ENCODE measurements at places on chromosomes 11 and 22.

DNA sequence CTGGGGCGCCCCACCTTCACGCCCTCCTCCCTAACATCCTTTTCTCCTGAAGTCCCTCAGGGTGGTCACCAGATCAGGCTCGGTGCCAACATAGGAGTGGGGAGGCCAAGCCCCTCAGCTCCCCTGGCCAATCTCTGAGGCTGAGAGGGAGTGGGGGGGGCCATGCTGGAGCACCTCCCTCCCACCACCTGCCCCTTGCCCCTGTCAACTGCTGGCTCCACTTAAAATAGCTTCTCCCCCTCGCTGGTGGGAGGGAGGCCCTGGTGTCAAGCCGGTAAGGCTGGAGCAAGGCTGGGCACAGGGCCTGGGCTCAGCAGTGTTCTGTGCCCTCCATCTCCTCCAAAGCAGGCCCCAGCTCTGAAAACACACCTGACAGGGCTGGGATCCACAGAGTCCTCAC lies 4.9 kb downstream of the PLXNB2 start:
- no peak for ATAC-seq

- no peak for ATAC-seq
Measured at GRCh38 chr22:41908411-41909309, 6.2 kb downstream of the SHISA8 start.

GRCh38 chr11:66745356-66746235 lies 16.6 kb upstream of the SPTBN2 start:
- ATAC-seq: peak; percentile 58

DNA sequence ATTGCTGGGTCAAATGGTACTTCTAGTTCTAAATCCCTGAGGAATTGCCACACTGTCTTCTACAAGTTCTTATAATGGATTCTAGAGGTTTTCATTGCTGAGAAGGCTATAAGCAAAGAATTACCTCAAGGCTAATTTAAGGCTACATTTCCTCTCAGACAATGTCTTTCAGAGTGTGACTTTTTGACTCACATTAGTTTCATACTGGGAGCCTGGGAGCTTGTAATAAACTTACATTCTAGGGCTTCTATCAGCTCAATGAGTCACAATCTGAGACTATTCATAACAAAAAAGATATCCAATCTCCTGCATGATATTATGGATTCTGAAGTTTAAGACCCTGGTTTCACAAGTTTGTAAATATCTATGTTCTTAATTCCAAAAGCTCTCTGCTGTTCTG lies 408.7 kb downstream of the LRRC4C start:
- no peak for ATAC-seq

DNA sequence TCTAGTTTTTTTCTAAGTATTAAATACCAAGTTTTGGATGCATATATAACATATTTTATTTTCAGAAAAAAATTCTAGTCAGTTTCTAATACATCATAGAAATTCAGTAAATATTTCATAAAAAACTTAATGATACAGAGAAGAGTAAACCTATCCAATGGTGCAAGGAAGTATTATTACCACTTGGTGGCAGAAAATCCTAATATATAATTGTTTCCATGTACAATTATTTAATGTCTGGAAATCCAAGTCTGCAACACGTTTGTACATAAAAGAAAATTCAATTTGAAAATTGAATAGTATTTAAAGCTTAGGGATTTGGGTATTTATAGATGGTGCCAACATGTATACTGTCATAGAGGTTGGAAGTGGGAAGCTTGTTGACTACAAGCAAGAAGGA lies 127.0 kb downstream of the TRPC6 start:
- ATAC-seq: no peak

GRCh38 chr11:65612691-65613090 lies 1.3 kb downstream of the MAP3K11 start:
- no peak for ATAC-seq

- ATAC-seq: no peak
Measured at GRCh38 chr11:113577356-113578032, 102.3 kb upstream of the DRD2 start.

DNA sequence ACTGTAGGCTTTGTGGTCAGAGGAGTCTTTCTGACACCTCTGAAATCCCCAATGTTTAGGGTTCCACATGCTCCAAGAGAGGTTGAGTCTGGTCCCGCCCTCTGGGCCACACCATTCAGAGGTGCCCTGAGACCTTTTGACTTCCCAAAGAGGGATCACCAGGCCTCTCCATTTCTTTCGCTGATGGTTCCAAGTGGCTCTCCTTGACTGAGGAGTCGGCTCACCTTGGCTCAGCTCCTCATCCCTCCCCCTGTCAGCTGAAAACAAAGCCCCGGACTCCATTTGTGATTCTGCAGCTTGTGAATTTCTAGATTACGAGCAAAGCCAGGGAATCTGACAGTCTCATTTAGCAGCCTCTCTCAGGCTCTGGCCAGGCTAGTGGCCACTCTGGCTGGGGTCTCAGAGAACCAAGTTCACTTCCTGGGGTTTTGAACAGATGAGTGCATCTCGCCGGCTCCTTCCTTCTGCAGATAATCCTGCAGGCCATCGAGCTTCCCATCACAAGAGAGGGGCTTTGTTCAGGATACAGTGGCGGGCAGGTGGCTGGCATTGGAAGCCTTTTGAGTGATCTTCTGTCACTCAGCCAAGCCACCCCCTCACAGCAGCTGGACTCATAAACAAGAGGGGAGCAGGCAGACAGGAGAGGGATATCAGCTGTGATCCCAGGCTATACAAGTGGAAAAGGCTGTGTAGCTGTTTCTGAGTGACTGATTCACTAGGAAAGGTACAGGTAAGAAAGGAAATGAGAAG lies 102.9 kb downstream of the TRIM29 start:
- no peak for ATAC-seq

DNA sequence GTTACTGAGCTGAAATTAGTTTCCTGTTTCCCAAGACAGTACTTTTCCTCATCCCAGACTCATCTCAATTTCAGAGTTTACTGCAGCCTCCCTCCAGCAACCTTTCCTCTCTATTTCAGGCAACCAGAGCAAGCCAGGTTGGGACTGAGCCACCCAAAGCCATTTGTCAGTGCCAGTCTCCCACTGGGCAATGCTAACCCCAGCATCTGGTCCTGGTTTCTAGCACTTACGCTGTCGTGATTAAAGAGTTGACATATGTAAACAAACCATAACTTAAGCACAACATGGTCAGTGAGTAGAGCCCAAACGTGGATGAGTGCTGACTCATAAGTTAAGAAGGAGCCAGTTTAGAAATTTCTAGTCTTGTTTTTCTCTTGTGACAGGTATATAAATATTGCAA lies 119.6 kb upstream of the BLID start:
- no peak for ATAC-seq

GRCh38 chr22:26796785-26797184 lies 139.4 kb downstream of the MIAT start:
- no peak for ATAC-seq

GRCh38 chr11:115297330-115297729 lies 206.9 kb downstream of the CADM1 start:
- ATAC-seq: no peak

DNA sequence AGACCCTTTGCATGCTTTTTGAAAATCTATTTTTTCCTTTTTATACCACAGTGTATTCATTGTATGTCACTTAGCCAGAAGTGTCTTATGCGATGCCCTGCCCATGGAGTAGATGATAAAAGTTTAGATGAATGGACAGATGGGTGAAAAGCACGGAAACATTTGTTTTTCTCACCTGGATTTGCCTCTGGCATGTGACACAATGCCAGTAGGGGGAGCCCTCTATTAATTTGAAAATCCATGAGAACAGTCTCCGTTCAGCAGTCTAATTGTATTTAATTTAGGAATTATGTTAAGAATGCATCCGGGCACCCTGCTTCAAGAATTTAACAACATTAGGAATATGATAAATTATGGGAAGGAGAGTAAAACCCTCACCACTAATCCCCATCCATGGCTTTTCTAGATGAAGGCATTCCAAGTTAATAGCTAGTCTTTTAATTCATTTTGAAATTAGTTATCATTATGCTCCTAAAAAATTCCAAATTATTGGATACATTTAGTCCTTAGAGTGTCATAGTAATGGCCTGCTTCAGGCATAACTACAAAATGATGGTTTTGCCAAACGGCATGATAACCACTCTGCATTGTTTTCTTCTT lies 55.3 kb upstream of the ALKBH3 start:
- ATAC-seq: no peak

GRCh38 chr11:75147875-75148263 lies 3.0 kb upstream of the SLCO2B1 start:
- no peak for ATAC-seq

DNA sequence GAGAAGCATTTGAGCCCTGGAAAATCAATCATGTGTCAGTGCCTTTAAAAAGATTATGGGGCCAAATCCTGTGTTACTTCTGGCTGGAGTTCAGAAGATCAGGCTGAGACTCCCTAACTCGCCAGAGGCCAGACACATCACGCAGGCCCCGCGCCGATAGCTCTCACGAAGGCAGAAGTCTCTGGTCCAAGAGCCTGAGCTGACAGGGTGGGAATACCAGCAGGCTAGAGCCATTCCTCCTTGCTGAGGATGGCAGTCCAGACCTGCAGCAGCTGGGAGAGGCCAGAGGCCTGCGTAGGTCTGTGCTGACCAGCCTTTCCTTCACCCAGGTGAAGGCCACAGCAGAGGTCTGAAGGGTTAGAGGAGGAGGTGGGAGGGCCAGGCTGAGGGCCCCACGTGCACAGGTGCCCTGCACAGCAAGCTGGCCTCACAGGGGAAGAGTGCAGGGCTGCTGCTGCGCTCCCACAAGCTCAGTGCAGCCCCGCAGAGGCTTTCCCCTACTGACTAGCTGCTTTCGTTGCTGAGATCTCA lies 52.9 kb downstream of the ST14 start:
- no peak for ATAC-seq

GRCh38 chr22:35257002-35257320 lies 332 bp upstream of the HMGXB4 start:
- peak; percentile 2 for ATAC-seq

DNA sequence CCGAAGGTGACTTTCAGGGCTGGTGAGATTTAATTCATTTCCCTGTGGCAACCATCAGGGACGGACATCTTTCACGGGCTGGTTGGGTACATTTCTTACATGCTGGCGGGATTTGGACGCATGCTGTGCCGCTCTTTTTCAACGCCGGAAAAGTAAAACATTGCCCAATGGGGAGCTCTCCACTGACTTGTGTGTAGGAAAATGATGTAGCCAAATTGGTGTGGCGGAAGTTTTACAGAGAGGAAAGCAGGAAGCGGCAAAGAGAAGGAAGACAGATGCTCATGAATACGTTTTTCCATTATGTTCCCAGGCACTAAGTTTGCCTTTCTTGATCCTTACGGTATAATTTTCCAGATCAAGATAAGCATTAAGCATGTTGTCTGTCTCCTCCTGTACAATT lies 375.8 kb downstream of the NTM start:
- ATAC-seq: no peak

DNA sequence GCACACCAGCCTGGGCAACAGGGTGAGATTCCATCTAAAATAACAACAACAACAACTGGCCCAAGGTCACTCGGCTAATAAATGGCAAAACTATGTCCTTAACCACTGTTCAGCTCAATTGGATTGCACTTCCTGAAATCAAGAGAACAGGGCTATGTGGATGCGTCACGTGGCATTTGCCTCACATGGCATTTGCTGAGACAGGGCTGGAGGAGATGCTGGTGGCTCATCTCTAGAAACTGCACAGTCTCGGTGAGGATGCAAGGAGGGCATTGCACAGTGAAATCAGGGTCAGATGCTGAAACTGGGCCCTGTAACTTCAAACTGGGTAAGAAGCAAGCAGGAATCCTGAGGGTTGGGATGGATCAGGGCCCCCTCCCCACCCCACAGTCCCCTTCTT lies 171.9 kb downstream of the BUD13 start:
- no peak for ATAC-seq

DNA sequence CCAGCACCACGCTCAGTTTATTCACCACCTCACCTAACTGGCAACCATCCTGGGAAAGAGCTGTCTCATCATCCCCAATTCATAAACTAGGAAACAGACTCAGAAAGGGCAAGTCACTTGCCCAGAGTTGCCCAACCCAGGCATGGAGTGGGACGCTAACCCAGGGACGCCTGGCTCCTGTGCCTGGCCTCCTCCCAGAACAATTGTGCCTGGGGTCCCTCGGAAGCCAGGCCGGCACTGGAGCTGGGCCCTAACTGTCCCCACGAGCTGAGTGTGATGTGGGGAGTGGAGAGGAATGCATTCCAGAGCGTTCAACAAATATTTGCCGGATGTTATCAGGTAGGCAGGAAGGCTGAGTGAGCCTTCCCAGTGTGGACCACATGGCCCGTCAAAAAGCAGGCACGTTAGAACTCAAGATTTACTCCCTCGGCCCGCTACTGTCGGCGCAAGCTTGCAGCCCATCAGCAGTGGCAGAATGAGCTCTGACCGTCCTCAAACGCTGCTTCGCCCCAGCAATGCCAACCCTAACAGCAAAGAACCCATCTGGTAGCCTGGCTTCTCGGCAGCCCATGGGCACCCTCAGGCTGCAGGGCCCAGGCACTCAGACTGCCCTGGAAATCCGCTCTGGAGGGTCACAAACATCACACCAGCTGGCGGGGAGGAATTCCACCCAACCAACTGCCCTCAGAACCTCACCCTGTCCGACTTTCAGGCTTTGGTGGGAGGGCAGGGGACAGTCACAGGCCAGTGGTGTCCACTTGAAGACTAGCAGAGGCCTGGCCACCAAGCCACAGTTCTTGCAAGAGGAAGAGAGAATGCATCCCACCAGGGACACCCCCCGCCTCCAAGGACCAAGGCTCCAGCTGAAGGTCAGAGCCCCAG lies 35.6 kb downstream of the MYH9 start:
- no peak for ATAC-seq

GRCh38 chr11:46537537-46538295 lies 56.1 kb downstream of the AMBRA1 start:
- peak; percentile 68 for ATAC-seq

- no peak for ATAC-seq
Measured at GRCh38 chr22:45704648-45705047, 33.0 kb downstream of the ATXN10 start.

DNA sequence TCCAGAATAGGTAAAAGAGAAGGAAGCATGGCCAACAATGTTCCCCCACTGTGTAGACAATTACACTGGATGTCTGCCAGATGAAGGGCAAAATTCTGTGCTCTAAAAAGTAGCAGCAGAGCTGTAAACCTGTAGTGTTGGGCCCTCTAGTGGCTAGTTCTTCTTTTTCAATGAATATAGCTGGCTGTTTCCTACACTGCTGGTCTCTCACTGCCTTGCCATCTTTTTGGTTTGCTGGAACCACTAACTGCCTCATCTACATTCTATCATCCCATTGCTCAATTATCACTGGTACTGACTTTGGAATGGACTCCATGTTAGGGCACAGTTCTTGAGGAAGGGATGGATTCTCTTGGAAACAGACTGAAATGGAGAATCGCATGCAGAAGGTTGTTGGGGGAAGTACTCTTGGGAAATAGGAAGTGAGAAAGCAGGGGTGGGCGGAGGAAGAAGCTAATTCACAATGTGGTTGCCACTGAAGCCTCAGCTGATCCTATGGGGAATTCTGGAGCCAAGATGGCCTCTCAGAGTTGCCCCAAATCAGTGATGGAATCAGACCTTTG lies 17.9 kb downstream of the KCNE3 start:
- peak; percentile 92 for ATAC-seq

DNA sequence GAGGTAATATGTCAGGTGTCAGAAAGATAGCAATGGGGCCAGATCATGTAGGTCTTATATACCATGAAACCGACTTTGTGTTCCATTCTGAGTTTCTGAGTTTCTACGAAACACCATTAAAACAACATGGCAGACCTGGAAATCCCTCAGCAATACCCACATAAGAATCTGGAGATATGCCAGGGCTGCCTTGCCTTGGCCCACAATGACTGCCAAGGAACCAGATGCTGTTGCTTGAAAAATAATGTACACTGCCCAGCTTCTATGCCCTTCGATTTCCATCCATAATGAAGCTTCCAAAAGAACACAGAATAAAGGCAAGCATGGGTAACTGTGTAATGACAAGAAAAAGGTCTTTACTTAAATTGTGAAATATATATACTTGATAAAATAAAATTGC lies 277.4 kb downstream of the SOX6 start:
- ATAC-seq: no peak
